ENCODE measurements at places on chromosomes 12 and 14. TPM values are rescaled to one million over a fixed set of nuclear protein-coding genes. Genes with fewer than 3 reads are reported as not detected.

- DNase-seq = no peak
Measured at GRCh38 chr14:24880689-24881088, 169.3 kb downstream of the STXBP6 start.

DNA sequence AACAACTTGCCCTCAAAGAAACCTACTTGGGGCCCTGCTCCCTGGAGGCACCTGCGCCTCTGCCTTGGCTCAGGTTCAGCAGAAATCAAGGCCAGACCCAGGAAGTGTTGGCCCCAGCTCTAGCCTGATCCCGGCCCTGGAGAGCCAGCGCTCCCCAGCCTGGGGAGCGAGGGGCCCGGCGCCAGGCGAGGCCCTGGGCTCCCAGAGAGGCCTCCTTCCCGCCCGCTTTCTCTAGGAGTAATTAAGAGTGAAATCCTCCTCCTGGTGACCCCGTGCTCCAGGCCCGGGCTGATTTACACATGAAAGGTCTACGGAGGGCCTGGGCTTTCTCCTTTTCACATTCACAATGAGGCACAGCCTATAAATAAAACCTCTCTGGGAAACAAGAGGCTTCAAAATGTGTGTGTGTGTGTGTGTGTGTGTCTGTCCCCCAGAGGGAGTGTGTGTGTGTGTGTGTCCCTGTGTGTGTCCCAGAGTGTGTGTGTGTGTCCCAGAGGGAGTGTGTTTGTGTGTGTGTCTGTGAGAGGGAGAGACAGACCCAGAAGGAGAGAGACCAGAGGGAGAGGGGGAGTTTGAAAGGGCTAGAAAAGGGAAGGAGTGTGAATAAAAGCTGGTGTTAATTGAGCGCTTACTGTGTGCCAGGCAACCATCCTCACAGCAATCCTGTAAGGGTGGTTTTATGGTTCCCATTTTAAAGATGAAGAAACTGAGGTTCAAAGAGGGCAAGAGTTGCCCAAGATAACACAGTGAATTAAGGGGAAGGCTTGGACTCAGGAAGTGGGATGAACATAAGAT lies 23.8 kb upstream of the COX6A1 start:
- DNase-seq = peak; percentile 60

Gene FSCB
- not detected for polyA plus RNA-seq

- no peak for DNase-seq
Measured at GRCh38 chr12:107477947-107478610, 207.5 kb upstream of the PWP1 start.

DNA sequence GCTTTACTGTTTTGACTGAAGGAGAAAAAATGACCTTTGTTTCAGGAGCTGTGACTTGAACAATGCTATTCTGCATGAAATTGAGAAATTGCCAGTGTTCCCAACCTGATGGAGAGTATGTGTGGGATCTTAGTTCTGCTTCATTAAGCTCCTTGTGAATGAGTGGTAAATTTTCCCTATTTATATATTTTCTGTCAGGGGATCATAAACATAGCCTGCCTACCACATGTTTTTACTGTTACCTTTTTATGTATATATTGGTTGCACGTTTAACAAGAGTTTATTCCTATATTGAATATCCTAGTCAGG lies 271.7 kb downstream of the PDZRN4 start:
- no peak for DNase-seq

- no peak for DNase-seq
Measured at GRCh38 chr14:89827265-89827664, 127.3 kb downstream of the EFCAB11 start.

Gene ANG
- 16.8 TPM for polyA plus RNA-seq

Gene BRAP
- polyA plus RNA-seq = 7.8 TPM

- no peak for DNase-seq
Measured at GRCh38 chr12:93921521-93921920, 226.9 kb upstream of the PLXNC1 start.

DNA sequence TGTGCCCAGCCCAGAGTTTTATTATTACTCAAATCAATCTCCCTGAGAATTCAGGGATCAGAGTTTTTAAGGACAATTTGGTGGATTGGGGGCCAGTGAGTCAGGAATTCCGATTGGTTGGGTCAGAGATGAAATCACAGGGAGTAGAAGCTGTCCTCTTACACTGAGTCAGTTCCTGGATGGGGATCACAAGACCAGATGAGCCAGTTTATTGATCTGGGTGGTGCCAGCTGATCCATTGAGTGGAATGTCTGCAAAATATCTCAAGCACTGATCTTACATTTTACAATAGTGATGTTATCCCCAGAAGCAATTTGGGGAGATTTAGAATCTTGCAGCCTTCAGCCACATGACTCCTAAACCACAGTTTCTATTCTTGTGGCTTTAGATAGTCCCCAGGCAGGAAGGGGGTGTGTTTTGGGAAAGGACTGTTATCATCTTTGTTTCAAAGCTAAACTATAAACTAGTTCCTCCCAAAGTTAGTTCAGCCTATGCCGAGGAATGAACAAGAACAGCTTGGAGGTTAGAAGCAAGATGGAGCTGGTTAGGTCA lies 89.1 kb upstream of the CNOT2 start:
- DNase-seq = no peak

Gene OR6C70
- polyA plus RNA-seq = not detected

DNA sequence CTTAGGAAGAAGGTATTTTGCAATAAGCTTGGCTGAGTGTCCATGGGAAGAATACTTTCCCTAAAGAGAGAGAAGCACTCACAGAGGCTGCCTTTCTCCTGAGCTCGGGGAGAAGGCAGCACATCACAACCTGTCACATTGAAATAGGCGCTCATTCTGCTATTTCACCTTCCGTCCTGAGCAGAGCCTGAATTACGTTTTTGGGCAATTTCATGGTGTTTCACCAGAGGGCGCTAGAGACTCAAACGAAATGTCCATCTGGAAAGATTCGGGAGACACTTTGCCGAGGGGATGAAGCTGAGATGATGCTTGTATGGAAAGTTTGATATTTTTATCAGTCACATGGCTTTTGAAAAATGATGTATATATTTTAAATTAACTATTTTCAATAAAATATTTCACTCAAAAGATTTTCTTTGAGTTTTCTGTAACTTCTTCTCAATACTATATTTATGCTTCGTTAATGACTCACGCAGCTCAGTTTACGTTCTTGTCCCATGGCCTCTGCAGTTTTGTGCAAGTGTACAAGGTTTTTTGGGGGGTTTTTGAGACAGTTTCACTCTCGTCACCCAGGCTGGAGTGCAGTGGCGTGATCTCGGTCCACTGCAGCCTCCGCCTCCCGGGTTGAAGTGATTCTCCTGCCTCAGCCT lies 17.4 kb upstream of the B4GALNT3 start:
- DNase-seq = peak; percentile 65

Gene SLC10A1
- 0.04 TPM for polyA plus RNA-seq

Gene SPATS2
- polyA plus RNA-seq = 14.3 TPM

DNA sequence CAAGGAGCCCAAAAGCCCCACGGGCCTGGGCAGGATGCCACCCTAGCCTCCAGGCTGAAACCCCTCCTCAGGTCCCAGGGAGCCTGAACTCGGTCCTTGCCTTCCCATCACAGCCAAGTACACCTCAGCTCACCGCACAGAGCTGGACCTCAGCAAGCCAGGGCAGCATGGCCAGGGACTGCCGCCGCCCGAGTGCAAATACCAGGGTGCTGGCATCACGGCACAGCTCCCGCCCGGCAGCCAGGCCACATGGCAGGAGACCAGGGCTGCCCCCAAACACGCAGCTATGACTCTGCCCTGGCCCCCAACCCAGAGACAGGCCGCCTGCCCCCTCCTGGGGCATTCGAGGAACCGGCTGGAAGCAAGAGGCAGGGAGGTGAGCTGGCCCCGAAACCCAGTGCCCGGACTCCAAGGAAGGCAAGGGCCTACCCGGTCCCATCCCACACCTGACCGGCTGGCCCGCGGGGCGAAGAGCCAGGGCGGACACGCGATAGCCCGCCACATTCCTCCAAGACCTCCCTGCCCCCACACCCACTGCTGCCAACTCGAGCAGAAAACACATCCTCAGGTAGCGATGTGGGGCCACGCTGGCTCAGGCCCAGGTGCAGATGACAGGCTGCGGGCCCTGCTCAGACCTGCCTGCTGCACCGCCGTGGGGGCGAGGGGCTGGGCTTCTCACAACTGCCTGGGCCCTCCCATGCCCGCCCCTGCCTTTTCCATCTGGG lies 2.7 kb downstream of the JAG2 start:
- DNase-seq = no peak

Data from small intestine (tissue), 16 donors.